ENCODE measurements at places on chromosomes 12 and 14. TPM values are rescaled to one million over a fixed set of nuclear protein-coding genes. Genes with fewer than 3 reads are reported as not detected.

- DNase-seq, result no peak
Measured at GRCh38 chr14:39109893-39110715, 4.0 kb upstream of the GEMIN2 start.

KLRC3 gene
- total RNA-seq, result not detected

- no peak for DNase-seq
Measured at GRCh38 chr14:39974036-39974435, 541.8 kb upstream of the FBXO33 start.

- no peak for DNase-seq
Measured at GRCh38 chr14:73724696-73725095, 10.5 kb upstream of the PNMA1 start.

DNA sequence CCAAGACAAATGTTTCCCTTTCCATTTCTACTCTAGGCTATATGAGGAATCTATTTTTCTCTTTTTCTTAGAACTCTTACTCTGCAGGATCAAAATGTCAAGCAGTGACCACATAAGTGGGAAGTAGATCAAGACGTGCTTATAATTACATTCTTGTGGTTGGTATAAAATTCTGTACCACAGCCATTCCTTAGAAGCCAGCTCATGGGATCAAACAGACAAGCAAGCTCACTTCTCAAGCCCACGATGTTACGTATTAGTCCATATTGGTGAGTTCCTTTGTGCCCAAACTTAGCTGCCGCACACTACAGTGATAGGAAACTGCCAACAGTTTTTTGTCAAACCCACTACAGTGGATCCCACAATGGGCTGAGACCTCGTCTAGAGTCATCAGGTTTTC, 53.4 kb downstream of the IFNG start:
- DNase-seq, result no peak

DNA sequence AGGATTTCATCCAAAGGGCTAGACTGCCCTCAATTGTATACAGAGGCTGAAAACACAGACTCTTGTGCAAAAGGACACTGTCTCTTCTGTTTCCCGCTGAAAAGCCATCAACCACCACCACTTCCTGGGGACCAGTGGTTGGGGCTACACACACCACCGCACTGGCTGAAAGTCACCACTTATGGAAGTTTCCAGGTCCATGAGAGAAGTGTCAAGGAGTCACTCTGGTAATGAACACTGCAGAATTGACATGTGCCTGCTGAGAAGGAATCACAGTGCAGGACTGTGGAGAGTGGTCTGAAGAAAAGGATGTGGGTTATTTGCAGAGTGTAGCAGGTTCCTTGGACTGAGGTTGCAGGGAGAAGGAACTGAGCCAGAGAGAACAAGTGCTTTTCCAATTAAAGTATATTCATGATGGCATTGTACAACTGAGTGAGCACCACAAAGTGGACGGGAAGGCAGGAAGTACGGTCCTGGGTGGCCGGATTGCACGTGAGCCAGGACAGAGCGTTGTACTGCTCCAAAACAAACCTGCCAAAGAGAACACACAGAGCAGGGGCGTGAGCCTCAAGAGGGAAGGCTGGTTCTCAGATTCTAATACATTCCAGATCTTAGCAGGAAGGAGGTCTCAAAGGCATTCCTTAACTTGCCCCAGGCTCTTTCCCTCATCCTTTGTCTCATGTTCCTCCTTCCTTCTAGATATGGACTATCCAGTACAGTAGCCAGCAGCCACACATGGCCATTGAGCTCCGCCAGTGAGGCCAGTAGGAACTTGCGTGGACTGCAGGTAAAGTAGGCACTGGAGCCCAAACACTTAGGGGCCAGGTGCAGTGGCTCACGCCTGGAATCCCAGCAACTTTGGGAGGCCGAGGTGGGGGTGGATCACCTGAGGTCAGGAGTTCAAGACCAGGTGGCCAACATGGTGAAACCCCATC, 316.4 kb downstream of the MED13L start:
- DNase-seq, result no peak

SNRNP35 gene
- 26.2 TPM for total RNA-seq

DLK1 gene
- not detected for total RNA-seq

GRCh38 chr12:105641749-105642148, 311.3 kb downstream of the C12orf75 start:
- no peak for DNase-seq

DNA sequence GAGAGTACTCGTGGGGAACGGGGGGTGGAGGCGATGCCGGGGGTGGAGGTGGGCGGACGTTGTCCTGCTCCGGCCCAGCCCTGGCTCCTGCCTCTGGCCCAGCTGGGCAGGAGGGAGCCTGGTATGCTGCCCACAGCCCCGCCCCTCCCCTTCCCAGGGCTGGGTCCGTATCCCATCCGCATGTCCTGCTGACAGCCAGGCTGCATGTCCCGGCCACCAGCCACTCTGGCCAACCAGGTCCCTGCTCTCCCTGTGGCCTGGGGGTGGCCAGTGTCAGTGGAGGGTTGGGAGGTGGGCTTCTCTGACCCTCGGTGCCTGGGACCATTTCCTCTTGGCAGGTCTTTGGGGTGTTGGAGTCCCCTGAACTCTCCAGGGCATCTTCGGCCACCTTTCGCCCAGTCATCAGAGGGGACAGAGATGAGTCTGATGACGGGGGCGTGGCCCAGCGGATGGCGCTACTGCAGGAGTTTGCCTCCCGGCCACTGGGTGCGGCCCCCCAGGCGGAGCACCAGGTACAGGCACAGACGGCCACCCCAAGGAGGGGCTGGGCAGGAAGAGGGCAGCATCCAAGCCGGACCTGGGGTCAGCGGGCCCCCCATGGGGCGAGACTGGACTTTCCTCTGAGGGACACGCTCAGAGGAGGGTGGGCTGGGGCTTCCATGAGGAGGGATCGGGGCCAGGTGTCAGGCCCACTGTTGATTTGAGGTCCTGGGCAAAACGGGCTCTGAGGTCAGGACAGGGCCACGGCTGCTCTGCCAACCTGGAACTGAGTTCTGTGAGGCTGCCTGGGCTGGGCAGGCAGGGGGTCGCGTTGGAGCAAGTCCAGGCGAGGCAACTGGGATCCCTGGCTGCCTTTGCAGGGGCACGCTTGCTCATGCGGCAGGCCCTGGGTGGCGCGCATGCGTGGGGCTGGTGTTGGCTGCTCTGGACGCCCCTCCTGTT, 20.2 kb downstream of the CEP170B start:
- DNase-seq, result no peak

TAS2R10 gene
- total RNA-seq, result not detected

ZNF740 gene
- total RNA-seq, result 24.7 TPM

DNA sequence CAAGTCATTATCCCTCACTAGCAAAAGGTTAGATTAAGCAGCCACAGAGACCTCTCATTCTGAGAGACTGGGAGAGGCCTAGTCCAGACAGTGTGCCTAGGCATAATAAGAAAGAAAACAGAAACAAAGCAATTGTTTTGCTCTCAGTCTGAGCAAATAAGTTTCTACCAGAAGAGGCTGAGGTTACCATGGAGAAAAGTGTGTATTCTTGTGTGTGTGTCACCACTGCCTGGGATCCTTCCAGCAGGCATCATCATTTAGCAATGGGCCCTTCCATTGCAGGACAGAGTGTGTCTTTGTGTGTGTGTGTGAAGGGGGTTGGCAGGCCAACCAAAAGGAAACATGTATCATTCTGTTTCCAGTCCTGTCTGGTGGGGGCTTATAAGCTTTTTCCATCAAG, 3.7 kb downstream of the EFS start:
- DNase-seq, result no peak

OAS2 gene
- total RNA-seq, result 16.2 TPM

PAWR gene
- 3.2 TPM for total RNA-seq

C3AR1 gene
- 1.4 TPM for total RNA-seq

GRCh38 chr14:25896777-25897176, 701.1 kb downstream of the NOVA1 start:
- DNase-seq, result no peak

DNA sequence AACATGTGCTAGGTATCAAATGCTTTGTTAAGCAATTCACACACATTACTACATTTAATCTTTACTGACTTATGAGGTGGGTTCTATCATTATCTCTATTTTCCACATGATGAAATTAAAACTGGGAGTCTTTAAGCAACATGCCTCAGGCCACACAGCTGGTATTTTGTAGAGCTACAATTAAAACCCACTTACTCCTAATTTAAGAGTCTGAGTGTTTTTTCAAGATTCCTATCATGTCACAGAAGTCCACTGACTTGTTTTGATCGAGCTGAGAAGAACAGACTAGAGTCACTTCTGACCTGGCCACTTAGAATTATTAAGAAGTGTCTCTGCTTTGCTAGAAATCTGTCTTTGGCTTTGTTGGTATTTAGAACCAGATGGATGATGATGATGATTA, 670.7 kb downstream of the NRXN3 start:
- DNase-seq, result no peak

- DNase-seq, result no peak
Measured at GRCh38 chr12:111557271-111558106, 41.6 kb downstream of the ATXN2 start.

DNA sequence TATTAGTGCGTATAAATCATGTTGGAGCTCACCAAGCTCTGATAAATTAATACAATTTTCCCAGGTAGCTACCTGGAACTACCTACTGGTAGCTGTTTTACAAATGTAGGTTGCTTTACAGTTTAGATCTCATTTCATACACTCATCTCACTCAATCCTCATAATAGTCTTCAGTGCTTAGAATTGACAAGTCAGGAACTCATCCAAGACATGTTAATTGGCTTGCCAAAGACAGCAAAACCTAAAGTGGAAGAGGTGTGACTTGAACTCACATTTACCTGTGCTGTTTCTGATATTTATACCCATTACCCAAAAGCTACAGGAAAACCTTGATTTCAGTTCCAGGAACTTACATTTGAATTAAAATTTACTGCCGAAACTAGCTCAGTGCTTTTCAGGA, 296.7 kb downstream of the DIO2 start:
- DNase-seq, result no peak

KCNC2 gene
- total RNA-seq, result not detected

DNA sequence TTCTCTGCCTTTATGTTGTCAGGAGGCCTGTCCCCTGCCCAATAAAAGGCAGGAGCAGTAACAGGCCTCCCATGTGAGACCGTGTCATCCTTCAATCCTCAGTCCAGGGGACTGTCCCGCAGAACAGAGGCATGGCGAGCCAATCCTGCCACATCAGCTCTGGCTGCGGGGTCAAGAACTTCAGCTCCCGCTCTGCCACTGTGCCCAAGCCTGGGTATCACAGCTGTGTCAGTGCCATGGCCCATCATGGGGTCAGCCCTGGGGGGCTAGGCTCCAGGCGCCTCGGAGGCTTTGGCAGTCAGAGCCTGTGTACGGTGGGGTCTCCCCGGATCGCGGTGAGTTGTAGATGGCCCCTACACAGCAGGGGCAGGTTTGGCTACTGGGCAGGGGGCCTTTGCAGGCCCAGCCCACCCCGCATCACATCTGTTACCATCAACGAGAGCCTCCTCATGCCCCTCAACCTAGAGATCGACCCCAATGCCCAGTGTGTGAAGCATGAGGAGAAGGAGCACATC, 19.9 kb upstream of the KRT83 start:
- DNase-seq, result no peak

DNA sequence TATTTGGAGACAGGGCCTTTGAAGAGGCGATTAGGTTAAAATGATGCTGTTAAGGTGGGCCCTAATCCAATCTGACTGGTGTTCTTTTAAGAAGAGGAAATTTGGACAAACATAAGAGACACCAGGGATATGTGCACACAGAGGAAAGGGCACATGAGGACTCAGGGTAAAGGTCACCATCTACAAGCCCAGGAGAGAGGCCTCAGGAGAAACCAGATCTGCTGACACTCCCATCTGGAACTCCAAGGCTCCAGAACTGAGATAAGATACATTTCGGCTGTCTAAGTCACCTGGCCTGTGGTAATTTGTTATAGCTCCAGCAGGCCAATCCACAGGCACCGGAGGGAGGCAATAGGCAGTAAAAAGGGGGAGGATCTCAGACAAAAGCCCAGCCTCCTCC, 48.6 kb downstream of the KICS2 start:
- no peak for DNase-seq

DNA sequence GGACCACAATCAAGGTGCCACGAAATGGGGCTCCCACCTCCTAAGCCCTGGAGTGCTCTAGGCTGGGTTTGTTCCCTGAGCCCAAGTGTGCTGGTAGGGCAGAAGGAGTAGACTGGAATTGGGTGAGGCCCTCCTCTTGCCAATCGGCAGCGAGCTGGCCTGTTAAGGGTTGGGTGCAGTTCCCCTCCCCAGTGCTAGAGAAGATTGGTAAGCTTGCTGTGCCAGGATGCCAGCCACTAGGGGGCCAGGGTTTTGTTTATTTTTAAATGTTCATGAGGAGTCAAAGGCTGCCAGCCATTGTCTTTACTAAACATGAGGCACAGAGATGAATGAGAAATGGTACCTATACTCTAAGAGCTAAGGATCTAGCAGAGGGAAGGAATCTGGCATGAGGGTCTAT, 79.7 kb downstream of the SPTB start:
- DNase-seq, result no peak

CNOT2 gene
- 121 TPM for total RNA-seq

DNA sequence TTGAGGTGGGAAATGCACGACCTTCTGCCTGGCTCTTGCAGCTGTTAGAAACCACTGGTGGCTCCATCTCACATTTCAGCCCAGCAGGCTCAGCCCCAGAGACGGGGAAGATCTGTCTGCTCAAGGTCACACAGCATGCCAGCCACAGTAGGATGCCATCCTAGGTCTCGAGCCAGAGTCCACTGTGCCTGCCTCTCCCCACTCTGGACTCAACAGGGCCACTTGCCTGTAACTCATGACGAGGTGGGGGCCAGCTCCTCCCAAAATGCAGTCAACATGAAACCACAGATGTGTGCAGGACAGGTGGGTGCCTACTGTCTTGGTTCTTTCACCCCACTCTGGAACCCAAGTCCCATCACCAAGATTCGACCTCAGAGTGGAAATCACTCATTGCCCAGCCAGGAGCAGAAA, 23.2 kb downstream of the BCL11B start:
- DNase-seq, result no peak

PRIMA1 gene
- total RNA-seq, result not detected

GRCh38 chr12:54725233-54725843, 77.2 kb upstream of the DCD start:
- DNase-seq, result no peak

- no peak for DNase-seq
Measured at GRCh38 chr12:67837876-67838275, 151.4 kb upstream of the IFNG-AS1 start.

DNA sequence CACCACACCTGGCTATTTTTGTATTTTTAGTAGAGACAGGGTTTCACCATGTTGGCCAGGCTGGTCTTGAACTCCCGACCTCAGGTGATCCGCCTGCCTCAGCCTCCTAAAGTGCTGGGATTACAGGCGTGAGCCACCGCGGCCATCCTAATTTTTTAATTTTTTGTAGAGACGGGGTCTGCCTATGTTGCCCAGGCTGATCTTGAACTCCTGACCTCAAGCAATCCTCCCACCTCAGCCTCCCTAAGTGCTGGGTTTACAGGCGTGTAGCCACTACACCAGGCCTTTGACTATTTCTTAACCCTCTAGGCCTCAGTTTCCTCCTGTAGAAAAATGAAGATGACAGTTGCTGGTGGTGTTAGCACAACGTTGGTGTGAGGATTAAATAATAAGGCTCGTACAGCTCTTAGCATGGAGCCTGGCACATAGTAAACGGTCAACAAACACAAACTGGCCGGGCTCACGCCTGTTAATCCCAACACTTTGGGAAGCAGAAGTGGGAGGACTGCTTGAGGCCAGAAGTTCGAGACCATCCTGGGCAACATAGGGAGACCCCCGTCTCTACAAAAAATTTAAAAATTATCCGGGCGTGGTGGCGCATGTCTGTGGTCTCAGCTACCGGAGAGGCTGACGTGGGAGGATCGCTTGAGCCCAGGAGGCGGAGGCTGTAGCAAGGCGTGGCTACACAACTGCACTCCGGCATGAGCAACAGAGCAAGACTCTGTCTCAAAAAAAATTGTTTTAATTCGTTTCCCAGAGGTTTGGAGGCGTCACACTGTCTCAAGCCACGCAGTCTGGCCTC, 979 bp downstream of the DDX54 start:
- no peak for DNase-seq

GUCY2C gene
- not detected for total RNA-seq

SYCP3 gene
- total RNA-seq, result 0.34 TPM
